ENCODE measurements at places on chromosomes 12 and 14. TPM values are rescaled to one million over a fixed set of nuclear protein-coding genes. Genes with fewer than 3 reads are reported as not detected.

The TAS2R42 gene
- total RNA-seq = not detected

The ADAM21 gene
- total RNA-seq = 0.69 TPM

The PPP1R36 gene
- total RNA-seq = 1.2 TPM

The TPPP2 gene
- not detected for total RNA-seq

The LRRC9 gene
- total RNA-seq = 12.7 TPM

The WIF1 gene
- total RNA-seq = 11.5 TPM

The WDHD1 gene
- 10.8 TPM for total RNA-seq

The KCNA1 gene
- 6.7 TPM for total RNA-seq

The TAS2R10 gene
- 3.7 TPM for total RNA-seq

The TSPAN19 gene
- total RNA-seq = 0.92 TPM

The BMP4 gene
- 3.0 TPM for total RNA-seq

Measured in diencephalon (tissue), 1 donor.